ENCODE measurements at places on chromosomes 7 and 10.

GRCh38 chr7:159013181-159013690 lies 131.4 kb downstream of the VIPR2 start:
- H3K36me3 ChIP-seq, result no peaks in the 10 kb centered on the region
- no peak overlapping the region for H3K27ac ChIP-seq
- no peak for DNase-seq

DNA sequence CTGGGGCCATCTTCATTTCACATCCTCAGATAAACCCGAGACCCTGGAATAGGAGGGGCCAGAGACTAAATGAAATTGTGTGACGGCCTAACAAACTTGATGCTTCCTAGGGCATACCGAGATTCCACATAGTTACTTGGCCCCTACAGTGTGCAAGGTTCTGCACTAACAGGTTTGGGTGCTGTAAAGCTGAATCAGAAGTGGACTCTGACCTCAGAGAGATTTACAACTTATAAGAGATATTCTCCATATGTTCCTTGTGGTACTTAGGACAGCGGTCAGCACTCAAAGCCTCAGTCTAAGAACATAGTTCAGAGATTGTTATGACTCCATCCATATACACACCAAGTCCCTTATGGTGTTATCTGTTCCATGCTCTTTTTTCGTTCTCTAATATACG lies 55.1 kb upstream of the FHIP2A start:
- DNase-seq, result no peak
- peaks cover 10% of the 10 kb centered on the region for H3K4me1 ChIP-seq
- H3K27ac ChIP-seq, result no peak overlapping the region
- H3K27me3 ChIP-seq, result peaks cover 65% of the 10 kb centered on the region
- no peaks in the 10 kb centered on the region for H3K36me3 ChIP-seq

GRCh38 chr10:101018118-101018599 lies 12.8 kb downstream of the PDZD7 start:
- H3K27ac ChIP-seq, result no peak overlapping the region
- DNase-seq, result no peak
- H3K4me1 ChIP-seq, result peaks cover 16% of the 10 kb centered on the region

- H3K36me3 ChIP-seq, result peaks cover 18% of the 10 kb centered on the region
- no peak for DNase-seq
- H3K4me3 ChIP-seq, result no peak overlapping the region
- H3K27me3 ChIP-seq, result peaks cover 2% of the 10 kb centered on the region
- peak overlapping the region; percentile 39 for H3K27ac ChIP-seq
- H3K4me1 ChIP-seq, result peaks cover 22% of the 10 kb centered on the region
Measured at GRCh38 chr10:4121502-4122380, 336.7 kb upstream of the KLF6 start.

- no peaks in the 10 kb centered on the region for H3K4me1 ChIP-seq
- no peaks in the 10 kb centered on the region for H3K36me3 ChIP-seq
- peaks cover 12% of the 10 kb centered on the region for H3K27me3 ChIP-seq
- no peak for DNase-seq
- no peak overlapping the region for H3K27ac ChIP-seq
Measured at GRCh38 chr7:156474241-156474743, 166.3 kb upstream of the RNF32 start.

DNA sequence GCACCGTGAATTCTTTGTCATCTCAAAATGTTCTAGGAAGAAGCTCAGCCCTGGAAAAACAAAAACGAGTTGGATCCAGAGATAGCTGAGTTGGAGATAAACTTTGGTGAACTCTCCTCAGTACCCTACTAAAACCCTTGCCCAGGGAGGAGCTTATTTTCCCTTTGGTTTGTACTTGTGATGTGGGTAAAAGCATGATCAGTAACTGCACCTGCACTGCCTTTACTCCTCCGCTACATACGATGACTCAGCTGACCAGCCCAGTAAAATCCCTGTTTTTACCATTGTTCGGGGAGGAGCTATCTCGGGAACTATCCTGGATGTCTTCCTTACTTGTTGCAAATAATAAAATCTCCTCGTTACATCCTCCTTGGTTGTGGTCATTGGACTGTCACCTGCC lies 359.3 kb downstream of the SH2D4B start:
- no peak overlapping the region for H3K4me3 ChIP-seq
- H3K27ac ChIP-seq, result no peak overlapping the region
- H3K27me3 ChIP-seq, result no peaks in the 10 kb centered on the region
- no peaks in the 10 kb centered on the region for H3K36me3 ChIP-seq
- no peak for DNase-seq

GRCh38 chr7:99000196-99000903 lies 122.0 kb downstream of the TRRAP start:
- H3K4me1 ChIP-seq, result peaks cover 8% of the 10 kb centered on the region
- no peaks in the 10 kb centered on the region for H3K27me3 ChIP-seq
- H3K27ac ChIP-seq, result no peak overlapping the region
- H3K36me3 ChIP-seq, result peaks cover 39% of the 10 kb centered on the region
- no peak overlapping the region for H3K4me3 ChIP-seq
- DNase-seq, result no peak

DNA sequence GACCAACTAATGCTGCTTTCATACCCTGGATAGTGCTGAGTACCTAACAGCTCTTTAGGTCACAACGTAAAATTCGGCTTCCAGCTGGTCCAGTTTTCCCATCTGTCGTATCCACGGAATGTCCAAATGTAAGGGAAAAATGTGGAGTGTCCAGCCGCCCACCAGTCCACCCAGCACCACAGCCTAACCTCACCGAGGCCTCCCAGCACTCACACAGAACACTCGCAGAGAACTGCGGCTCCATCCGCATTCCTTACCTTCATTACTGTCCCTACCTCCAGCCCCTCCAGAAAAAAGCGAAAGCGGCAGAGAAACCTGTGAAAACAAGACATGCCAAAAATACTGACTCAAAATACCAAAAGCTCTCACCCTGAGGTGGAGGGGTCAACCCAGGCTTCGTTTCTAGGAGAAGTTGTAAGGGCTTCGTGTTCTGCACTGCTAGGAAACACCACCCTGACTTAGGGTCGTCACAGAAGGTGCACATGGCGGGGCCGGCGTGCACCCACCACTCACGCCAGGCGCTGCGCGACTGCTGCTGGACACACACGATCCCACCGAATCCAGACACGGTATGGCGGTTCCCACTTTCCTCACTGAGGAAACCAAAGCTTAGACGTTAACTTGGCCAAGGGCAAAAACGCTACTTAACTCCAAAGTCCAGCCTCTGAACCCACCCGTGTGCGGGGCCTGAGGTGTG lies 73.9 kb downstream of the AMZ1 start:
- no peak overlapping the region for H3K4me3 ChIP-seq
- peak overlapping the region; percentile 37 for H3K27ac ChIP-seq
- H3K27me3 ChIP-seq, result no peaks in the 10 kb centered on the region
- peaks cover 36% of the 10 kb centered on the region for H3K4me1 ChIP-seq
- no peak for DNase-seq
- H3K36me3 ChIP-seq, result no peaks in the 10 kb centered on the region

- H3K36me3 ChIP-seq, result no peaks in the 10 kb centered on the region
- no peak for DNase-seq
- no peak overlapping the region for H3K27ac ChIP-seq
- peaks cover 13% of the 10 kb centered on the region for H3K4me1 ChIP-seq
Measured at GRCh38 chr7:148579366-148579765, 11.2 kb upstream of the C7orf33 start.

DNA sequence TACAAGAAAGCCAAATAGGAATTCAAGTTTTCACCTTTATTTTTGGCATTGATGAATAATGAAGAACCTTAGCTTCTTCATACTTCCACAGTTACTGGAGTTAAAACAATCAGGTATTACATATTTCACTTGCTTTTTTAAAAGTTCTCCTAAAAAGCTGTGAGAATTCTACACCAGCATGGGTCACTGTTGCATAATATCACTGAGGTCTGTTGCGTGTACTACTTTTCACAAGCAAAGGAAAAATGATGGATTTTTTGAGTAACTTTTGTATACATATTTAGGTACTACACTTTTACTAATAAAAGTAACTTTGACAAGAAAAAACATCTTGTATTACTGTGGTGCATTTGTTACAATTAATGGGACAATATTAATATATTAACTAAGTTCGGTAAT lies 15.2 kb downstream of the FAM24B start:
- no peaks in the 10 kb centered on the region for H3K27me3 ChIP-seq
- peaks cover 15% of the 10 kb centered on the region for H3K36me3 ChIP-seq
- peaks cover 7% of the 10 kb centered on the region for H3K4me1 ChIP-seq
- H3K27ac ChIP-seq, result no peak overlapping the region
- no peak for DNase-seq

DNA sequence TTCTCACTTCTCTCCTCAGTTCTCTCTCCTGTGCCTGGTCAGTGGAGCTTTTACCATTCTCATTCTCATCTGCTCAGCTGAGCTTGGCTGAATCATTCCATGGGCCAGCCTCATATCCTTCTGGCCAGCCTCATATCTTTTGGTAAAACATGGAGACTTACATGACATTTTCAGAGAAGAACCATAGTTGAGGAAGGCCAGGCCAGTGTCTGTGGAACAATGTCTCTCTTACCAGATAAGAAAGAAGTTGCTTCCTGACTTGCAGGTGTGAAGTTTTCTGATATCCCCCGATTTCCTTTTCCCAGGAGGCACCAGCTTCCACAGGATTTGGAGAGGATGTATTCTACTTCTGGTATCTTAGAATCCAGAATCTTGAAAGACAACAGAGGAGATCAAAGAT lies 24.7 kb downstream of the ST7 start:
- H3K4me1 ChIP-seq, result no peaks in the 10 kb centered on the region
- no peak for DNase-seq
- no peak overlapping the region for H3K4me3 ChIP-seq
- H3K27me3 ChIP-seq, result no peaks in the 10 kb centered on the region

DNA sequence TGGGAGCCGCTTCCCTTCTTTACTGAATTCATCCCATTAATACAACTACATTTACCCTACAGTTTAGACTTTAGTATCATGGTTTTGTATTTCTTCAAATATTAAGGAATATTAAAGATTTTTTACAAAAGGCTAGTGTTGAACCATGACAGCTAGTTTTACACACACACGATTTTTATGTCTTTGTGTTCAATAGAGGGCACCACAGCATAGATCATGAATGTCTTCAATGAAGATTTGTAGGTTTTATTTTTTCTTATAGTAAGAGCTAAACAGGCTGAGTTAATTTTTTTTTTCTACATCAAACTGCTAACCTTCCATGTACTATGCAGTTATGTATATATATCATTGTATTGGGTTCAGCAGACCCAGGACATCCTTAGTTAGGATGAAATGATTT lies 76.9 kb downstream of the SNX10 start:
- H3K27ac ChIP-seq, result no peak overlapping the region
- no peaks in the 10 kb centered on the region for H3K27me3 ChIP-seq
- H3K4me1 ChIP-seq, result peaks cover 18% of the 10 kb centered on the region
- no peak overlapping the region for H3K4me3 ChIP-seq
- H3K36me3 ChIP-seq, result peaks cover 20% of the 10 kb centered on the region
